Stimulated activated CD4-positive, alpha-beta T cell treated with anti-CD3 and anti-CD28 coated beads, Interleukin-1b, Interleukin-23, amount 100 ng/mL, for 1 hour (primary cell): ENCODE measurements at places on chromosomes 3 and 15.

DNA sequence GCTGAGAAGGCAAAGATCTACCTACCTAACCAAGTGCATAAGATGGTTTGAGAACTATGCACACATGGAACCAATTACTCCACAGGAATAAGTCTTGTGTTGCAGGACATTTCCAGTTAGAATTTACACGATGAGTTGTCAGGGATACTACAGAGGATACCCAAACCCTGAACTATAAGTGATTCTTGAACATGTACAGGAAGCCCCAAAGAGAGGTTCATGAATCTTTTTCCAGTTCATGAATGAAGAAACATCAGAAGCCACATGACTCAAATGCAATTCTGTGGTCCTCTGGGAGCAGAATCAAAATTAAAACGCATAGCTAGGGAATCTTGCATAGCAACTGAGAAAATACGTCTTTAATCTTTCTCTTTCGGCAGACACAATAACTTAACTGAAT, 114.1 kb upstream of the LMCD1 start:
- no peak for DNase-seq

- DNase-seq, result no peak
Measured at GRCh38 chr3:44993471-44994205, 17.6 kb downstream of the EXOSC7 start.

GRCh38 chr3:127541320-127541719, 49.2 kb downstream of the TPRA1 start:
- no peak for DNase-seq

DNA sequence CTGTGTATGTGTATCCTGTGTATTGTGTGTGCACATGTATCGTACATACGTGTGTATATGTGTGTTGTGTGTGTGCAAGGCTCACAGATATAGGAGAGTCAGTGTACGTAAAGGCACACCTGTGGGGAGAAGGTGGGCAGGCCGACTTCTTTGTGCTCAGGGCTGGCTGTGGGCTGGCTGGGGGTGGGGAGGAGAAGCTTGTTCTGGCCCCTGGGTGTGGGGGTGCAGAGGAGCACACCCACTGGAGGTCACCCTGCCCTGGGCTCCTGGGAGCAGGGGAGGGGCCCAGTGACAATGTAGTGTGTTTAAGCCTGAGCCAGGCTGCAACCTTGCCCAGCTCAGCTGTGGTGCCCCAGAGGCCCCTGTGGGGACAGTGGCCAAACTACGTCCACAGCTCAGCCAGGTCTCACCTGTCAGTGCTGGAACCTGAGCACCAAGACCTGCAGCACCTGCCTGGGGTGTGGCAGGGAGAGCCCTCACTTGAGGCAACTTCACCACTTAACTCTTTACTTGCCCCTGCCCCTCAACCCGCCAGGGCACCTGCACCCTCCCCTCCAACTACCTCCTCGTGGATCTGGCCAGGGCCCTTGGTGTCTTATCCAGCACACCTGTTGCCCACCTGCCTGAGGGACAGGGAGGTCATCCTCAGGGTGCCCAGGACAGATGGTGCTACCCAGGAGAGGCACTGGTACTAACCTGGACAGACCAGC, 2.6 kb upstream of the HHATL start:
- no peak for DNase-seq

- DNase-seq, result no peak
Measured at GRCh38 chr3:63032881-63033280, 157.7 kb upstream of the CADPS start.

- no peak for DNase-seq
Measured at GRCh38 chr3:35651426-35651825, 12.1 kb downstream of the ARPP21 start.
